ENCODE measurements at places on chromosomes 11 and 22.

DNA sequence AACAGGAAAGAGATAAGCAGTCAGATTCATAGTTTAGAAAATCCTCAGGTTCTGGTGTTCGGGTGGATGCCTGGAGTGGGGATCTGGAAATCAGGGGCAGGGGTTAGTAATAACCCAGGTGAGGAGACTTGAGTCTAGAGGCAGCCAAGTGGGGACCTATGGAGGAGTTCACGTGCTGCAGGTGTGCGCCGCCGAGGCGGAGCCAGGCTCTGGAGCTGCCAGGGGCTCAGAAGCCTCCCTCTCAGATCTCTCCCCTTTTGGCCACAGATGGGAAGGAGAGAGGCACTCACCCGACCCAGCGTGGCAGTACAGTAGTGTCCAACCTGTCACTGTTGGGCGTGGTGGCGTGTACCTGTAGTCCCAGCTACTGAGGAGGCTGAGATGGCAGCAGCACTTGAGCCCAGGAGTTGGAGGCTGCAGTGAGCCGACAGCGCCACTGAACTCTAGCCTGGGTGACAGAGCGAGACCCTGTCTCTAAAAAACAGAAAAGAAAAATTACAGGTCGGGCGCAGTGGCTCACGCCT lies 27.5 kb downstream of the TXN2 start:
- DNase-seq: no peak

DNA sequence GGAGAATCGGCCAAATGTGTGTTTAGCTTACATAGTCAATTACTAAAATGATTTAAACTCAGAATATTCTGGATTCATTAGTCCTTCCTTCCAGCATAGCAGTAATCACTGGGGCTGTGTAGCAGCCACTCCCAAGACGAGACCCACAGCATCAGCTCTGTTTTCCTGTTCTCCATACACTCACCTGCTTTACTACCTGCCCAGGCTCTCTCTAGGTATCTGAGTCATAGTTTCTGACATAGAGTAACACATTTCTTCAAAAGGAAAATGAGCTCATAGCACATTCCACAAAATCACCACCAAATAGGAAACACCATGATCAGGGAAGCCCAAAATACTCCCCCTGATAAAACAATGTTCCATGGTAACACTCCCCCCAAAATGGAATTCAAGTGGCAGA lies 22.9 kb downstream of the MORC2 start:
- DNase-seq: no peak

DNA sequence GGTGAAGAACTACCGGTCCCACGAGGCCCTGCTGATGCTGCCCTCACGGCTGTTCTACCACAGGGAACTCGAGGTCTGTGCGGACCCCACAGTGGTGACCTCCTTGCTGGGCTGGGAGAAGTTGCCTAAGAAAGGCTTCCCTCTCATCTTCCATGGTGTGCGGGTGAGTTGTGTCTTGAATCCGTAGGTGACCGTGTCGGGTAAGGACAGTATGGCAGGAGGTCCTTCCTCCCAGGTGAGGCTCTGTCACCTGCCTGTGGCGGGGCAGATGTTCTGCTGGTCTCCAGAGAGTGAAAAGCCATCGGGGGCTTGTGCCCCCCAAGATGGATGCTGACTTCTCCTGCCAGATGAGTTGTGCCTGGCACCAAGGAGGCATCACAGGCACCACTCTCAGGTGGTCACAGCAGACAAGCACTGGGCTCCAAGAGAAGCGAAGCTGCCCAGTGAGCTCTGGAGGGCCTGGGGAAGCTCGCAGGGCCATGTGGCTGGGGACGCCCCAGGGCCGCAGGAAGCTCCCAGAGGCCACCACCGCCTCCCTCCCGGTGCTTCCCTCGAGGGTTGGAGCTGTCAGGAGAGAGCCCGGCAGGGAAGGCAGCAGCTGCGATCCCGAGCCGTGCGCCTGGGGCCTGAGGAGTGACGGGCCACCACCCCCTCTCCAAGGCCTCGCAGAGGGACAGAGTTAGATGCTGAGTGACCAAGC lies 17.3 kb upstream of the PANX2 start:
- DNase-seq: no peak

DNA sequence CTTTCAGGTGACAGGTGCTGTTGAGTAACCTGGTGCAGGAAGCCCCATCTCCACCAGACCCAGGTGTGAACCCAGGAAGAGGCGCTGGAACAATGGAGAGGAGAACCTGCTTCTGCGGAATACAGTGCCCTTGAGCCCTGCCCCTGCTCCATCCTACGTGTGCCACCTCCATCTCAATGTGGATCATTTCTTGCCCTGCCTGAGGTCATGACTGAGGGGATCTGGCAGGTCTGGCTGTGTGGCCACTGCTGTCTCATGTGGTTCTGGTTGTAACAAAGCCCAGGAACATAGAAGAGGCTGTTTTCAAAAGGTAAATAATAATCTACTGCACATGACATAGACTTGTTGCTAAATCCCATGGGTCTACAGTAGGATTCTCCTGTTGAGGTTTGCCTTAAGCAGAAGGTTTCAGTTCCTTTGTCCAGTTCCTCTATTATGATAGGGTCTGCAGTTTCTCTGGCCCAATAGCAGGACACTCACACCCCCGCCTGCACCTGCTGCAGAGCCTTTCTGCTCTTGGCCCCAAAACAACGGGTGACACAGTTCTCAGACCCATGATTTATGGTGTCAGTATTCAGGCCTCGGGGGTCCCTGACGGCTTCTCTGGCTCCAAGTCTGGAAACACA lies 113.5 kb upstream of the IGLL5 start:
- DNase-seq: no peak

DNA sequence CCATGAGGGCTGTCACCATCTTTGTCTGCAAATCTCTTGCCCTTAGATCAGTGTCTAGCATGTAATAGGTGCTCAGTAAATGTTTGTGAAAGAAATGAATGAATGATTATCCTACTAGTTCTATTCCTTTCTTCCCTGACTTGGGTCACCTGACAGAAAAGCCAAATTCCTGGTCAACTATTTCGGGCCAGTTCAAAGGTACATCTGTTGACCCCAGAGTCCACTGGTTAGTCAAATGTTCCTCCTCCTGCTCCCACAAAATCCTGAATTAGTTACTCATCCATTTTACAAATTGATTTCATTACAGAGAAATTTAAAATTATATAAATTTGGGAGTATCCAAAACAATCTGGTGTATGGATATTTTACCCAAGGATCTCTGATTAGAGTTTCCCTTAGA lies 124.7 kb upstream of the NAV2 start:
- DNase-seq: no peak

- DNase-seq: no peak
Measured at GRCh38 chr22:43488031-43488866, 76.4 kb downstream of the MPPED1 start.

DNA sequence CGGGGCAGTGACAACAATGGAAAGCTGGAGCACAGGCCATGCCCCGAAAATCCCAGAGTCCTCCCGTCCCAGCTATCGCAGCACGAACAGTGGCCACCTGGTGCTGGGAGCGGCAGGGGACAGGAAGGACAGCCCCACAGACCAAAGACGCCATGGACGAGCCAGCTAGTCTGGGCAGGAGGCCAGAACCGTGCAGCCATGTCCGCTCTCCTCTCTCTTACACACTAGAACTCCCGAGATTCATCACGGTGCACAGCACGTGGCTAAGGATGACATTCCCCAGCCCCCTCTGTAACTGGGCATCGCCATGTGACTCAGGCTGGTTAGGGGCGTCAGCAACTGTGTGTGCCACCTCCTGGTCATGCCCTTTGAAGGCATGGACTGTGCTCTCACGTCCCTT lies 4.6 kb downstream of the CDPF1 start:
- no peak for DNase-seq

DNA sequence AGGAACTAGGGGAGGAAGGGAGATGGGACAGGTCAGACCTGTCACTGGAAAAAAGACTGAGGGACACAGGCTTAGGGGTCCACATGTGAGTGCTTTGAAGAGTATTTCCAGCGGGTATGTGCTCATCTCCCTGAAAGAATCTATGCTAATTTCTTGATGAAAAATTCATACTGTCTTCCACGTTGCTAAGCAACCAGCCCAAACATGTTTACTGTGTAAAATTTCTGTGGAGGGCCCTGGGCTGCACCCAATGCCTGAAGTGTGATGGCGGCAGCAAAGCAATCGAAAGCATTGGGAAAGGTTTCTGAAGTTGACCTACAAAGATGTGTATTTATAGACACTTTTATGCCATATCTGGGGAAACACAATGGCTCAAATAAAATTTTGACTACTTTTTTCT lies 7.4 kb downstream of the SYT13 start:
- peak; percentile 24 for DNase-seq

GRCh38 chr11:126797457-126798169 lies 203.0 kb downstream of the KIRREL3 start:
- DNase-seq: no peak

DNA sequence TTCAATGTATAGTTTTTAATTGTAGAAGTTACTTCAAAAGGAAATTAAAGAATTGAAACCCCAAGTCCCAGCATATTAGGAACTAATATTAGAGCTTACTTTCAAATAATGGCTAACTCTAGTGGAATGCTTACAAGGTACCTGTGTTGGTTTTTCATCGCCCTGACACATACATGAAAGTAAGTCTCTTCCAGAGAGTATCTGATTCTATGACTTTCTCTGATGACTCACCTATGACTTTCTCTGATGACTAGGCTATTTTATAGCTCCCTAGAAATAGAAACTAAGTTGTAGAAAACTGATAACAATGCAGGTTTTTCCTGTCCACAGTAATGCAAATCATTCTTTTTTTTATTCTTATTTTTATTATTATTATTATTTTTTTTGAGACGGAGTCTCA lies 33.6 kb upstream of the MMP7 start:
- no peak for DNase-seq

DNA sequence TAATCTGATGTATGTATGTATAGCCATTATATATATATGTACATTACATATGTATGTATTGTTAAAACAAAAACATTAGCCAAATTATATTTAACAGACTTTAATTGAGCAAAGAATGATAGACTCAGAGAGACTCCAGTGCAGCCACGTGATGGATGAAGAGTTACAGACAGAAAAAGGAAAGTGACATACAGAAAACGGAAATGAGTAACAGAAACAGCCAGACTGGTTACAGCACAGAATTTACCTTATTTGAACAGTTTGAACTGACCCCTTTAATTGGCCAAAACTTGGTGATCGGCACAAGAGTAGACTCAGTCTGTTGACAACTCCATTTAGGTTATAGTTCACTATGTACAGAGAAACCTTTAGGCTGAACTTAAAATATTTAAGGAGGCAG lies 35.0 kb downstream of the CHORDC1 start:
- no peak for DNase-seq

GRCh38 chr11:37613031-37613430 lies 1015.0 kb upstream of the RAG2 start:
- DNase-seq: no peak
